ENCODE measurements at places on chromosomes 11 and 22. TPM values are rescaled to one million over a fixed set of nuclear protein-coding genes. Genes with fewer than 3 reads are reported as not detected.

GRCh38 chr11:74010306-74011300, 1.7 kb upstream of the UCP3 start:
- no peak for DNase-seq

The SCGB1C1 gene
- not detected for total RNA-seq

GRCh38 chr11:72631806-72632731, 42.2 kb downstream of the PDE2A start:
- no peak for DNase-seq

DNA sequence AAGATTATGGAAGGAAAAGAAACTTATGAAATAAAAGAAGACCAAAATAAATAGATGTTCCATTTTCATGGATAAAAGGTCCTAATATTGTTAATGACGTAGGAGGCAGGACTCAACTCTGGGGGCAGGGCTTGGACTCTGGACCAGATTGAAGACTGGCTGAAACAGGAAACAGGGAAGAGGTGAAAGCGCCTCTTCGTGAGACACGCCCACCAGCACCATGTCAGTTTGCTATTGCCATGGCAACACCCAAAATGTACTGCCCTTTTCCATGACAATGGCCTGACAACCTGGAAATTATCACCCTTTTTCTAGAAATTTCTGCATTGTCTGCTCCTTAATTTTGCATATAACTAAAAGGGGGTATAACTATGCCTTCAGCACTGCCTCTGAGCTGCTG, 1522.2 kb downstream of the TBC1D22A start:
- DNase-seq = no peak

- DNase-seq = no peak
These were observed 20.0 kb upstream of the ADA2 start for GRCh38 chr22:17239156-17239701.

GRCh38 chr22:45676024-45676423, 4.4 kb downstream of the ATXN10 start:
- no peak for DNase-seq

Measured in OCI-LY7 (cell line).